CD14-positive monocyte (primary cell): ENCODE measurements at places on chromosomes 11 and 22. TPM values are rescaled to one million over a fixed set of nuclear protein-coding genes. Genes with fewer than 3 reads are reported as not detected.

DNA sequence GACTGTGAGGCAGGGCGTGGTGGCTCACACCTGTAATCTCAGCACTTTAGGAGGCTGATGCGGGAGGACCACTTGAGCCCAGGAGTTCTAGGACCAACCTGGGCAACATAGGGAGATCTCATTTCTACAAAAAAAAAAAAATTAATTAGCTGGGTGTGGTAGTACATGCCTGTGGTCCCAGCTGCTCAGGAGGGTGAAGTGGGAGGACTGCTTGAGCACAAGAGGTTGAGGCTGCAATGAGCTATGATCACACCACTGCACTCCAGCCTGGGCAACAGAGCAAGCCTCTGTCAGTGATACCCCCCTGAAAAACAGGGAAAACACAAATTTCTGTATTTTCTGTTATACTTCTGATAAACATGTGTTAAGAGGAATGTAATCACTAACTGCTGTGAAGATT, 57.8 kb upstream of the ARHGAP32 start:
- no peak for DNase-seq

- no peak for DNase-seq
Observed at GRCh38 chr11:87325490-87325872, 287.7 kb downstream of the TMEM135 start.

The TRPC6 gene
- polyA plus RNA-seq, result not detected

The KRTAP5-7 gene
- not detected for polyA plus RNA-seq

GRCh38 chr11:130522284-130522961, 74.0 kb downstream of the ADAMTS15 start:
- DNase-seq, result no peak

DNA sequence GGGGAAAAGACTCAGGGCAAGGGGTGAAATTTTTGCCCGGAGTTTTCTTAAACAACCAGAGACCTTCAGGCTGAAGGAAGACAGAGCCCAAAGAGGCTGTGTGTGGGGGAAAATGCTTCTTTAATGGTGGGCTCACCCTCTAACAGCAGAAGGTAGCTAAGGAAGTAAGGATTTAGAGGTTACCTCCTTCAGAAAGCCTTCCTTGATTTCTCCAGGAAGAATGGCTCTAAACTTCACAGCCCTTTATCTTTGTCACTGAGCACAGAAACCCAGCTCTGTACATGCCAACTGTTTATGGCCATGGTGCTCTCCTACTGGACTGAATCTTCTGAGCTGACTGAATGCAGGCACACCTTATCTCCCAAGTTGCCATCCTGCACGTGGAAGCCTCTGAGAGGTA, 196.0 kb downstream of the TENM4 start:
- no peak for DNase-seq

- no peak for DNase-seq
Observed at GRCh38 chr22:46865642-46866041, 103.2 kb downstream of the TBC1D22A start.

- DNase-seq, result peak; percentile 98
Observed at GRCh38 chr11:65477149-65477965, 21.5 kb upstream of the MALAT1 start.

The MRGPRF gene
- polyA plus RNA-seq, result not detected

- no peak for DNase-seq
Observed at GRCh38 chr11:36092314-36093030, 148.6 kb downstream of the LDLRAD3 start.

DNA sequence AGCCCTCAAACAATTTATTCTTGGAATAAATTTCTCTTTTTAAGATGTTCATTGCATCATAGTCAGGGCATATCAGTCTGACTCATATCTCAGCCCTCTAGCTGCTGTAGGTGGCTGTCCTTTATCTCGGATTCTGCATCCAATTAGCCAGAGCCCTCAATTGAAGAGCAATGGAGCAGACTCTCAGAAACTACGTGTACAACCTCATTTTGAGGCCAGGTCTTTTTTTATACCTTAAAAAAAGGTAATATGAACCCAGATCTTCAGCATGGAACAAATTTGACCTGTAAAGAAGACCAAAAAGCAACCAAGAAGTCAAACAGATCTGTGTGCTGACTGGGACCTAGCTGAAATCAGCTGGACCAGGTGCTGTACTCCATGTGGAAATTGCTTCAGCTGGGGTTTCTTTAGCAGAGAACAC, 8.7 kb downstream of the OR52A5 start:
- no peak for DNase-seq

DNA sequence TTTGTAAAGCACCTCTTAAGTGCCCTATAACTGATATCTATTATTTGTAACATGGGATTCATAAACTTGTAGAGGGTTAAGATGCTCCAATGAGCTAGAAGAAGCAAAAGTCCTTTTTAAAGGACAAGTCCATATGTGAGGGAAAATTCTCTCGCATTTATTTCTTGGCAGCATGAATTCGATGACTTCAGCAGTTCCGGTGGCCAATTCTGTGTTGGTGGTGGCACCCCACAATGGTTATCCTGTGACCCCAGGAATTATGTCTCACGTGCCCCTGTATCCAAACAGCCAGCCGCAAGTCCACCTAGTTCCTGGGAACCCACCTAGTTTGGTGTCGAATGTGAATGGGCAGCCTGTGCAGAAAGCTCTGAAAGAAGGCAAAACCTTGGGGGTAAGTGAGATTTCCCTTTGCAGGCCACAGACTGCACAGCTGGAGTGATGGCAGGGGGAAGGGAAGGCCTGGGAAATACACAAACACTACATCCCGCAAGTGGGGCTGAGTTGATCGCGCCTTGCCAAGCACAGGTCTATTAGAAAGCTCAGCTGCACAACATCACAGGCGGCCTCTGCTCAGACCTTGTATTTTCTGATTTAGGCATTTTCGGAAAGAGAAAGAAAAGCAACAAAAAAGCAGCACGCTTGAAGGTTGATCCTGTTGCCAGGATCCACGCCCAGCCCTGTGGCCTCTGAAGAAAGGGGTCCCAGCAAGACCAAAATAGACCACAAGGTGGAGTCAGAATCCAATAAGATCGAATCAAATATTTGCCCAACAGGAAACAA, 1.5 kb downstream of the MS4A8 start:
- DNase-seq, result no peak

DNA sequence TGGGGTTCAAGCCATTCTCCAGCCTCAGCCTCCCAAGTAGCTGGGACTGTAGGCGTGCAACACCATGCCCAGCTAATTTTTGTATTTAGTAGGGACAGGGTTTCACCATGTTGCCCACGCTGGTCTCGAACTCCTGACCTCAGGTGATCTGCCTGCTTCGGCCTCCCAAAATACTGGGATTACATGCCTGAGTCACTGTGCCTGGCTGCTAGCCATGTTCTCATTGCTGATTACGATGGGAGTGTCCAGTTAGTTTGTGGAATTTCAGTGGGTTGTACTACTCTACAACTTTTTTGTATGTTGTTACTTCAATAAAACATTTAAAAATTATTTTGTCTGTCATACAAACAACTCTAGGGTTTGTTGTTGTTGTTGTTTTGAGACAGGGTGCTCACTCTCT, 4.8 kb upstream of the VPS11 start:
- DNase-seq, result no peak

DNA sequence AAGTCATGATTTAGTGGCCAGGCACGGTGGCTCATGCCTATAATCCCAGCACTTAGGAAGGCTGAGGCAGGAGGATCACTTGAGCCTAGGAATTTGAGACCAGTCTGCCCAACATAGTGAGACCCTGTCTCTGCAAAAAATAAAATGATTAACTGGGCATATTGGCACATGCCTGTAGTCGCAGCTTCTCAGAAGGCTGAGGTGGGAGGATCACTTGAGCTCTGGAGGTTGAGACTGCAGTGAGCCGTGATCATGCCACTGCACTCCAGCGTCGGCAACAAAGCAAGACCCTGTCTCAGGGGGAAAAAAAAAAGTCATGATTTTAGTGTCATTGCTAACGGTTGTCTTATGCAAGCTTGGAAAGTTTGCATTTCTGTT, 11.9 kb downstream of the UBE2L3 start:
- DNase-seq, result no peak

The MS4A2 gene
- polyA plus RNA-seq, result 0.26 TPM

The DDX6 gene
- 31.9 TPM for polyA plus RNA-seq

DNA sequence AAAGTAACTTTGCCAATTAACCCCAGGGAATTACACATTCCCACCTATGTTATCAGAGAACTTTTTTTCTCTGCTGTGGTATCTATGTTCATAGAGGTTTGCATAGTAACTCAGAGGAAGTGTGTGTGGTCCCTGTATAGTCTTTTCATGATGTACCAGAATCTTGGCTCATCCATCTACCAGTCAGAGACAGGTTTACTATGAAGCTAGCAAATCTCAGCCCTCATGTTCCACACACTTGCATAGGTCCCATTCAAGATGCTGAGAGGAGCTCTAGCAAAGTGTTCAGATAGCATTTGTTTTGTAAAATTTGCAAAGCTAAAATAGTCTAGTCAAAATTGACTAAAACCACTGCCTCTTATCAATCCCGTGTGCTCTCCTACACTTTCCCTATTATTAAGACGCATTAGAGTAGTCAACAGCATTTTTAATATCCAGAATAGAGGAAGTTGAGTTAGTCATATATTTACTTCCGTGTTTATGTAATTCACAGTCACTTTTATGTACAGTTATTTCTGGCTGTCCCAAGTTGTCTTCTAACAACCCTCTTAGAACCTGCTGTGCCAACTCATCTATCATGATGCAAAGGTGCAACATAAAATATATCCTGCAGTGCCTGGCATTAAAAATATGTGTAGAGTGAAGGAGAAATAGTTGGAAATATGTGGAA, 184.2 kb downstream of the FAM76B start:
- DNase-seq, result peak; percentile 72

DNA sequence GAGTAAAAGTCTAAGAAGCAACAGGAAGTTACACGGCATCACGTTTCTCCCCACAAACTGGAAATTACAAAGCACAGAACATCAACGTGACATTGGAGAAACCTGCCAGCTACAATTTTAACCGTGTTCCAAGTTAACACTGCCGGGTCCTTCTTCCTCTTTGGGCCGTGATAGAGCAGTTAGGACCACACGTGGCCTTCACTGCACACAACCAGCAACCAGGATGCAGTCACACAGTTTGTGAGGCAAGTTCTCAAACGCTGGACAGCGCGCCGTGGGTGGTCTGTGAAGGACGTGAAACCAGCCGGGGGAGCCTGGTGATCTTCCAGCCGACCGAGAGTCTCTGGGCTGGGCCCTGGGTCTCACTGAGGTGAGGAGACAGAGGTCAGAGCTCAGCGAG, 14.6 kb downstream of the C11orf21 start:
- DNase-seq, result no peak

DNA sequence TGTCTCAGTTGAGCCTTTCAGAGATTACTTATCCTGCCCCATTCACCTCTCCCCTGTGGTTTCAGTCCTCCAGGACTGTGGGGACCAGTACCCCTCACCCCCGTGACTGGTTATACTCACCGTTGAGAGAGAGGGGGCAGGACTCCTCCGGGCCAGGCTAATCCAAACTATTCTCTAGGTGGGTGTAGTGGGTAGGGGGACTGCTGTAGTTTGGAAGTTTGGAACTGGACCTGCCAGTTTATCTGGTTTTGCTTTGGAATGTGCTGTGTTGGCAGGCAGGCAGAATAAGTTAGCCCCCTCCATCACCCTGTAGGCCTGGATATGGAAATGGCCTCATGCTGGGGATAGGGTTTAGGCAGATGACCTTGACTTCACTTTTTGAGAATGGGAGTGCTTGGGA, 13.5 kb downstream of the TEAD1 start:
- no peak for DNase-seq

GRCh38 chr22:24402460-24403192, 24.8 kb upstream of the ADORA2A start:
- DNase-seq, result peak; percentile 97

- no peak for DNase-seq
Observed at GRCh38 chr22:40340044-40340443, 6.3 kb upstream of the ADSL start.

DNA sequence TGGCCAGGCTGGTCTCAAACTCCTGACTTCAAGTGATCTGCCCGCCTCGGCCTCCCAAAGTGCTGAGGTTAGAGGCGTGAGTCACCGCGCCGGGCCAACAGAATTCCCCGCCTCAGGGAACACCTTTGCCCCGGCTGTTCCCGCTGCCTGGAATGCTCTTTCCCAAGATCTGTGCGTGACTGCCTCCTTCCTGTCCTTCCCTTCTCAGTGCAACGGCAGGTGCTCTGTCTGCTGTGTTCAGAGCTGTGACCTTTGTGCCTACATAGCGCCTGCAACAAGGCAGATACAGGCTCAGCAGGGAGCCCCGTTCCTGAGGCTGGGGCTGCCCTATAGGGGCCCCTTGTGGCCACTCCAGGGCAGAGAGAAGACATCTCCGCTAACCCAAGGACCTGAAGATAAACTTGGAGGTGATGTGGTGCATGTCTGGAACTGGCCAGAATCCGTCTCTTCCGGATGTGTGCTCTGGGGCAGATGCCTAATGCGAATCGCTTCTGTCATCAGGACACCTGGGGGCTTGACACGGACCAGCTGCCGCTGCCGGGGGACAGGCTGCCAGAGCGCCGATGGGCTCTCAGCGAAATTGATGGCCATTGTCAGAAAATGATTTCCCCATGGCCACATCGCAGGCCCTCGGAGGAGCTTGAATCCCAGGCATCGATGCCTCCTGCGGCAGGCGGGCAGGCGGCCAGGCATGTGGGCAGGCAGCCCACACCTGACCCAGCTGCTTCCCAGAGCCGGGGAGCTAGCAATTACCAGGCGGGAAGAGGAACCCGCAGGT, 43.5 kb upstream of the TCF20 start:
- peak; percentile 49 for DNase-seq

- no peak for DNase-seq
Observed at GRCh38 chr11:69414773-69415187, 66.7 kb upstream of the LINC01488 start.

The SPDYC gene
- polyA plus RNA-seq, result not detected

- DNase-seq, result no peak
Observed at GRCh38 chr22:50182176-50183081, 3.3 kb upstream of the TRABD start.

- DNase-seq, result no peak
Observed at GRCh38 chr11:116144387-116144958, 628.3 kb downstream of the BUD13 start.

DNA sequence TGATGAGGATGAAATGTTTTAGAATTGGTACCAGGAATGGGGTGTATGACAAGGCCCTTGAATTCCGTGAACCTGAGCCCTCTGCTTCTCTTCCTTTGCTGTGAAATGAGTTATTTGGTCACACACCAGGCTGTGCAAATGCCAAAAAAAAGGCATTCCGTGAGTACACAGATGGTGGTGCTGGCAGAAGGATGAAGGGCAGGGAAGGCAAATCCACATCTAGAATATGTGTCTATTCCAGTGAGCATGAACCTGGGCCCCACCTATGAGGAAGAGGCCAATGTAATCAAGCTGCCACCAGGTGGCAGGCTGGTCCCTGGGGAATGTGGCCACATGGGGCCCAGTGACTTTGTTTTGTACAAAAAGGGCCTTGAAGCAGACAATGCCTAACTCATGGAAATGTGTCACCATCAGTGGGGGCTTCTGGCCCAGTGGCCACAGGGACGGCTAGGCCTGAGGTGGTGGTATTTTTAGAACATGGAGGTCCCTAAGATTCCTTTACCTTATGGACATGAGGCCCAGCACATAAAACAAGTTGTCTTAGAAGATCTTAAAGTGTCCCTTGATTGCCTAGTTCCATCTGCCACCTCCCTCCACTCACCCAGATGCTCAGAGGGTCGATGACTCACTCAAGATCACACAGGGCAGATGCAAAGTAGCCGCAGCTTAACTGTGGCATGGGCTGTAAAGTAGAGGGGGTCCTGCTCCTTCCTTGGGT, 3.9 kb upstream of the RNF215 start:
- DNase-seq, result peak; percentile 74

- no peak for DNase-seq
Observed at GRCh38 chr11:118961591-118961990, 5.5 kb downstream of the UPK2 start.

The GUCY1A2 gene
- polyA plus RNA-seq, result not detected
